ENCODE measurements at places on chromosomes 4 and X.

GRCh38 chr4:5632571-5632970 lies 75.8 kb downstream of the EVC2 start:
- no peak for DNase-seq

DNA sequence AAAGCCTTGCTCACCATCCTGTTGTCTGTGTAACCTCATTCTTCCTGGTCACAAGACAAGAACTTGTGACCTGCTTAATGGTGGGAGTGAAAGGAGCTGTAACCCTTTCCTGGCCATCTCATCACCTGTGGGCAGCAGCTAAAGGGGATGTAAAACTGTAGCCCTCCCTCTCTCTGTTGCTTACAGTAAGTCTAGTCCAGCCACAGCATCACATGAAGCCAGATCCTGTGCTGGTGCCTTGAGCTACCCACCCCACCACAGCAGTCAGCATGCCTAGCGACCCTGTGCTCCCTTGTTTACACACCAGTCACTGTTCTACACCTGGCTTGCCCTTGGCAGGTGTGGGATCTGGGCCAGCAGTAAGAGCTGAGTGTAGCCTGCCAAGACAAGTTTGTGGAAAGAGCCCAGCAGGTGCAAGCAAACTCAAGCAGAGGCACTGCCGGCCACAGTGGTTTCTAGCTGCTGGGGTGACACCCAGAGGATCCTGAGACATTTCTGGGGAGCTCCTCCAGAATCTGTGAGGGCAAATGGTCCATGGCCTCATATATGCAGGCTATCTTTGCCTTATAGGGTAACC lies 41.0 kb downstream of the UGT2B28 start:
- no peak for DNase-seq

- DNase-seq, result peak; percentile 70
These were observed 77.8 kb downstream of the SORBS2 start for GRCh38 chr4:185734214-185734613.

GRCh38 chrX:139554376-139554775 lies 23.8 kb downstream of the F9 start:
- DNase-seq, result no peak

GRCh38 chr4:128177498-128177897 lies 110.1 kb downstream of the PGRMC2 start:
- DNase-seq, result peak; percentile 59

- peak; percentile 45 for DNase-seq
These were observed 758 bp upstream of the NR3C2 start for GRCh38 chr4:148442832-148443511.

- no peak for DNase-seq
These were observed 13.8 kb downstream of the MPP1 start for GRCh38 chrX:154791467-154791866.

GRCh38 chrX:128309311-128309710 lies 257.1 kb upstream of the ACTRT1 start:
- no peak for DNase-seq

DNA sequence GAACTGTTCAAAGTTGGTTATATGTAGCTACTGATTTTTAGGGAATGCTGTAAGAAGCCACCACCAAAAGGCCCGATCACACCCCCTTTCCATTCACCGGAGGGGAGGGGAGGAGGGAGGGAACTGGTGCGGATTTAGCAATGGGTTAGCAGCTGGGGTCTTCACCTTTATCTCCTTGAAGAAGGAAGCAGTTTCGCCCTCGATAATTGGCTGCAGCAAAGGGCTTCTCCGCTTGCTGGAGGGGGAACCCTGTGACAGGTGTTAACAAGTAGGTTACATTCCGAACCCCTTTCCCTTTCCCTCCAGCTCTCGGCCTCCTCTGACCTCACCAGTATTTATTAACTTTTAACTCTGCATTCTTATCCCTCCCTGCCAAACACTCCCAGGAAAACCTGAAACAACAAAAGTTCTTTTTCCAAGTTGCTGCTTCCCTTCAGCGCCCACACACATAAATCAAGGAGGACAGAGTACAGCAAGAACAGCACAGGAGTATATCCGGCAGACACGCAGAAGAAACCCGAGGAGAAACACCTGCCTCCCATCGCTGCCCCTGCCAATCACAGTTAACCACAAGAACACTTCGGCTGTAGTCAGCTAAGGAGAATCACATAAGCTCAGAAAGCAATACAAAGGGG lies 39.8 kb upstream of the NAP1L5 start:
- DNase-seq, result no peak

DNA sequence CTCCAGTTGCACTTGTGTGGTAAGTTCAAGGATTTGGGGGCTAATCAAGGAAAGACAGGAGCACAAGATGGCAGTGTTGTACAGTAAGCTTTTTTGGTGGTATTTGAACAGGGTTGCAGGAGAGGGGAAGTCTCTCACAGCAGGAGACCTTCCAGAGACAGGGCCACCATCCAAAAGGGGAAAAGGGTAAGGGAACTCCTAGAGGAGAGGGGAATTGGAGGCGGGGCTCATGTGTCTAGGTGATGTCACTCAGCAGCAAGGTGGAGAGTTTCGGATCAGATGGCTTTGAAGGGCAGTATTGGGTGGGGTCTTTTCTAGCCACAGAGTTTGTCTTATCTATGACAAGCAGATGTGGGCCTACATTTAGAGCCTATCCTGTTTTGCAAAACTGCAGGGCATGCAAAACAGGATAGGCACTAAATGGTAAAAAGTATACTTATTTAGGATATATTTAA lies 13.4 kb upstream of the RNF175 start:
- DNase-seq, result peak; percentile 87

GRCh38 chrX:49816435-49816834 lies 12.7 kb upstream of the PAGE4 start:
- DNase-seq, result no peak

- DNase-seq, result no peak
These were observed 7.1 kb upstream of the TBC1D14 start for GRCh38 chr4:6902318-6903042.

DNA sequence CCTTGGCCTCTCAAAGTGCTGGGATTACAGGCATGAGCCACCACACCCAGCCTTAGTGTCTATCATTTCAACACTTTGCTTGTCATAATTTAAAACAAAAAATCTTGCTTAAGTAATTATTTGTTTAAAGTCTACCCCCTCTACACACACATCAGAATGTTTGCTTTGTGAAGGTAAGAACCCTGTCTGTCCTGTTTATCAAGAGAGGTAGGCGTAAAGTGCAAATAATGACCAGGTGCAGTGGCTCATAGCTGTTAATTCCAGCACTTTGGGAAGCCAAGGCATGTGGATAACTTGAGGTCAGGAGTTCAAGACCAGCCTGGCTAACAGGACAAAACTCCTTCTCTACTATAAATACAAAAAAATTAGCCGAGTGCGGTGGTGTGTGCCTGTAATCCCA lies 326.7 kb upstream of the CLNK start:
- DNase-seq, result no peak

DNA sequence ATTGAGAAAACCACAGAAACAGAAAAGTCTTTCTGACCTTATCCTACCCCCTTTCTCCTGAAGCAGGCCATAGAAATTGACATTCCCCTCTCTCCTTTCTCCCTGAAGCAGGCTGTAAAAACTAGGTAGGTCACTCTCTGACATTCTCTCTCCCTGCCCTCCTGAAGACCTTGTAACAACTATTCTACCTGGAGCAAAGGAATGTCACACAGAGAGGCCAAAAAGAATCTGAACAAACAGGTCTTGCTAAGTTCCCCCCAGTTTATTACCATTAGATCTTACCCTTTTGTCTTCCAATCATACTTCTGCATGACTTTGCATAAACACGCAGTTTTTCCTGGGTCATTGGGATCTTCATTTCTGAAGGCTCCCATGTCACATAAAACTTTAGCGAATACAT lies 198.3 kb upstream of the GYPA start:
- DNase-seq, result no peak

GRCh38 chr4:153148791-153149190 lies 55.5 kb upstream of the TRIM2 start:
- DNase-seq, result no peak

GRCh38 chr4:152050106-152050505 lies 289.3 kb upstream of the GATB start:
- no peak for DNase-seq

Data from hematopoietic multipotent progenitor cell treated with erythropoietin and hydrocortisone succinate and interleukin-3 and kit ligand, for 6 days (in vitro differentiated cells).